ENCODE measurements at places on chromosomes 1 and 21.

- DNase-seq: no peak
Observed at GRCh38 chr1:204075139-204075521, 2.2 kb downstream of the SOX13 start.

GRCh38 chr1:4797016-4797410, 142.6 kb downstream of the AJAP1 start:
- no peak for DNase-seq

DNA sequence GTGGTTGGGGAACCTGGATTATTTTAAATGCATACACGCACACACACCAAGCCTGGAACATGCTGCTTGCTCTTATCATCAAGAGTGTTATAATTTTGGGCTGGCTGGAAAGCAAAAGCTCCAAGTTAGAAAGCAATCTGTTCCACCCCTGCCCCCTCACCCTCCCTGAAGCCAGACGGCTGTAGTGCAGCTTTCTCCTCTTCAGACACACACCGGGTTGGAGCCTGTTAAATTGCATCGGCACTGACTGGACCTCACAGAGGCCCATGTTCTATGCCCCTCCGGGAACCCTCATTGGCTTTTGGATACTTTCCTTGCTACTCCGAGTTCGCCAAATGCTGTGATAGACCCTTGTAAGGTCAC, 90.6 kb upstream of the KCNJ15 start:
- DNase-seq: no peak

DNA sequence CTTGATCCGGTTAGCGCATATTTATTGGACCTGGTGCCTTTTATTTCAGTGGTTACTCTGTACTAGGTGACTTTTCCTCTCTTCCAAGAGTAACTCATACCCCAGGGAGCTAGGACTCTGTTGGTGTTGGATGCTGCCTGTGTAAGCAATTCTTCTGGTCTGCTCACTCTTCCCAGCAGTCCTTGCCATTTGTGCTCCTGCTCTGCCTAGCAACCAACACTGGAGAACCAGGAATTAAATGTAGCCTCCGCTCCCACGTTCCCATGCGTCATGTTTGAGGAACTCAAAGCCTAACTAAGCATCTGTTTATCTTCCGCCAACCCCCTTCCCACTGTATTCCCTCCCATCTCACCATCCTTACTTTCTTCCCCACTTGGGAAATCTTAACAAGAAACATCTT, 65.7 kb upstream of the RAVER2 start:
- no peak for DNase-seq

DNA sequence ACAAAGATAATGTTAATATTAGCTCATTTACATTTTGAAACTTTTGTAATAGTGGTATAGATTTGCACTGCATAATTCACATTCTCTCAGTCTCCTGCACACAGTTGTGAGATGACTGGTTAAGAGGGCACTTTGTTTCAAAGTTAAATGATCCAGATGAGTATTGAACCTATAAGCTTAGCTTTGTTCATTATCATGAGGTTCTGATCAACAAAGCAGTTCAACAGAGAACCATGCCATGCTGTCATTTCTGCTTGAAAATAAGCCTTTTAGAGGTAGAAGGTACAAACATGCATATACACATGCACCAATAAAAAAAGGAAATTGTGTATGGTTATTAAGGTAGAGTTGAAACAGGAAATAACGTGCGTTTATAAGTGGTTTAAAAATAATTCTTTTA, 4.8 kb downstream of the RAP1A start:
- no peak for DNase-seq

DNA sequence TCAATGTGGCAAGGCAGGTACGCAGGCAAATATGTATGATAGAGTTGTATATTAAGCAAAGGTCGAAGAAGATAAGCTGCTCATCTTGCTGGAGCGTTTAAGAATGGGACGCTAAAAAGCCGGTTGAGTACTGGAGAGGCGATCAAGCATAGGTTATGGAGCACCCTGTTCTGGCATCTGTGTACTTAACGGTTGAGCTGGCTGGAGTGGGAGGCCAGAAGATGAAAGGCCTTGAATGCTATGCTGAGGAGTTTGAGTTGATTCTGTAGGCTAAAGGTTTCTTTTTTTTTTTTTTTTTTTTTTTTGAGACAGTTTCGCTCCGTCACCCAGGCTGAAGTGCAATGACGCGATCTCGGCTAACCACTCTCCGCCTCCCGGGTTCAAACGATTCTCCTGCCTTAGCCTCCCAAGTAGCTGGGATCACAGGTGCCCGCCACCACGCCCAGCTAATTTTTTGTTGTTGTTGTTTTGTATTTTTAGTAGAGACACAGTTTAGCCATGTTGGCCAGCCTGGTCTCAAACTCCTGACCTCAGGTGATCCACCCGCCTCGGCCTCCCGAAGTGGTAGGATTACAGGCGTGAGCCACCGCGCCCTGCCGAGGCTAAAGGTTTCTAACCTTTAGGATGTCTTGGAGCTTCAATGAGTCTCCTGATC, 850 bp upstream of the KHDC4 start:
- no peak for DNase-seq

DNA sequence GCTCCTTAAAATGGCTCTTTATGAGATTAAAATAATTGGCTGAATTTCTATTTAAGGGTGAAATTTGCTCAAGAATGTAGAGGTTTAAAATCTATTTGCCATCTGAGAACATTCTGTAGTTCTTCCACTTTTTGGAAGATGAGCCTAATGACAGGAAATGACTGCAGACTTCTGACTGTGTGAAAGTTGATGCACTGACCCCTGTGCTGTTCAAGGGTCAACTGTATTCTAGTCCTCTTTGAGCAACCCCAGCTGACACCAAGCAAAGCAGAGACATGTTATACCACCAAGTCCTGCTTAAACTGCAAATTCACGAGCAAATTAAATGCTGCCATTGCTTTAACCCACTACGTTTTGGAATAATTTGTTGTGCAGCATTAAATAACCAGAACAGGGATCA, 26.6 kb downstream of the DDAH1 start:
- DNase-seq: no peak
